Ammon's horn (tissue), 1 donor: ENCODE measurements at places on chromosomes 1 and 21.
A peak's percentile ranks its signal among the peaks of the same experiment; 100 is the strongest.

GRCh38 chr1:25742316-25742715 lies 57.7 kb upstream of the SELENON start:
- no peak for DNase-seq

DNA sequence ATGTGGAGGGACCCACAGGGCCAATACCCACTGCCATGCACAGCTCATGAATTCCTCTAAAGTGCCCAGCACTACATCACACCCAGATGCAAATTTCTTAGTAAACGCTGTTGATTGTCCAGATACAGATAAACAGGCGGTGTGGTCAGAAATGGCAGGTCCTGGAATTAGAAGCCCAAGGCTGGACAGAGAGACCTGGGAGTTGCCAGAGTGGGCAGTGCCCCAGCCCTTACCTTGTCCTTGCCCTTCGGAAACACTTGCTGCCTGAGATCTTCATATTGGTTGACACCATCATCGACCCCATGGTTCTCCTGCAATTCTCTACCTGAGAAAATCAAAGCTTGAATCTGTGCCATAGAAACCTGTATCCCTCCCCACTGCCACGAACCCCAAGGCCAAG lies 149.3 kb upstream of the ETV3 start:
- DNase-seq, result no peak

DNA sequence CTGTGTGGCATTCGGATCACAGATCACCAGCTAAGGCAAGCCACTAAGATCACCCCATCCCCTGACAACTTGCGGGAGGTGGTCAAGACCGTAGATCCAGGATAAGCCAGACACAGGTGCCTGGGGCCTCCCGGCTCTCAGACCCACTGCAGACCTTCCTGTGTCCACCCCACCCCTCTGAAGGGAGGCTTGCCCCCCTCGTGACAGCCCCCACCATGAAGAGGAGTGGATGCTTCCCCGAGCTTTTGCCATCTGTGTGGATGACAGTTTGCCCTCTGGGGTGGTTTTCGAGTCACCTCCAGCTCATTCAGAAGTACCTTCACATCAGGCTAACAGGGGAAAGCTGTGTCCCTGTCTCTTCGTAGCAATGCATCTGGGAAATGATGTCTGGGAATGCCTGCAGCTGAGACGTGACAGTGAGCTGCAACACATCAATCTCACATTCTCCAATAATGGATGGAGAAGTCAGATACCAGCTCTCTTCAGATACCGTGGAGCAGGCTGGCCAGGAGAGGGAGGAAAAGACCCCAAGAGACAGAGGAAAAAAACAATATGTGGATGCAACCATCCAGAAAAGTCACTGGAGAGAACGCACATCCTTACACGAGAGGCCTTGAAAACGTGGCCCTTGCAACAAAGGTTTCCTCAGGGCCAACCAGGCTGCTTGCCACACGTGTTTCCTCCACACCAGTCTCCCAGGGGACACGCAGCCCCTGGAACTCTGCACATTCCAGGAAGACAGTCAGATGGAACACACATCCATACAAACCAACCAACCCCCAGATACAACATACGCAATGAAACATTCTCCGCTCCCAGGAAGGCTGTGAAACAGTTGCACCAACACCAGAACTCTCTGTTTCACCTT lies 20.4 kb upstream of the FHAD1 start:
- no peak for DNase-seq

- DNase-seq, result no peak
Observed at GRCh38 chr1:78519446-78519845, 28.7 kb downstream of the PTGFR start.

DNA sequence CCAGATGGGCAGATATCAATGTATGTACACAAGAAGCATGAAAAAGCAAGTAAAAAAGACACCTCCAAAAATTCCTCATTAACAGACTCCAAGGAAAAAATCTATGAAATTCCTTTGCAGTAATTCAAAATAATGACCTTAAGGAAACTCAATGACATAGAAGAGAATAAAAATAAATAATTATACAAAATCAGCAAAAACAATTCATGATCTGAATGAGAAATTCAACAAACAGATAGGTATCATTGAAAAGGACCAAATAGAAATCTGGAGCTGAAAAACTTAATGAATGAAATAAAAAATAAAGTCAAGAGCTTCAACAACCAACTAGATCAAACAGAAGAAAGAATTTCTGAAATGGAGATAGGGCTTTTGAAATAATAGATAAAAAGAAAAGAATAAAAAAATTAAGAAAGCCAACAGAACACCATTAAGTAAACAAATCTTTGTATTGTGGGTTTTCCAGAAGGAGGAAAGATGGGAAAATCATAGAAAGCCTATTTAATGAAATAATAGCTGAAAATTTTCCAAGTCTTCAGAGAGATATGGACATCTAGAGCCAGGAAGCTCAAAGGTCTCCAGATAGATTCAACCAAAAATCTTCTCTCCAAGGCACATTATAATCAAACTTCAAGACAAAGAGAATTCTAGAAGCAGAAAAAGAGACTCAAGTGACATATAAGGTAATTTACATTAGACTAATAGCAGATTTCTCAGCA lies 52.0 kb upstream of the KCNK1 start:
- DNase-seq, result no peak

- no peak for DNase-seq
Observed at GRCh38 chr1:63721531-63722189, 52.2 kb upstream of the ROR1 start.

DNA sequence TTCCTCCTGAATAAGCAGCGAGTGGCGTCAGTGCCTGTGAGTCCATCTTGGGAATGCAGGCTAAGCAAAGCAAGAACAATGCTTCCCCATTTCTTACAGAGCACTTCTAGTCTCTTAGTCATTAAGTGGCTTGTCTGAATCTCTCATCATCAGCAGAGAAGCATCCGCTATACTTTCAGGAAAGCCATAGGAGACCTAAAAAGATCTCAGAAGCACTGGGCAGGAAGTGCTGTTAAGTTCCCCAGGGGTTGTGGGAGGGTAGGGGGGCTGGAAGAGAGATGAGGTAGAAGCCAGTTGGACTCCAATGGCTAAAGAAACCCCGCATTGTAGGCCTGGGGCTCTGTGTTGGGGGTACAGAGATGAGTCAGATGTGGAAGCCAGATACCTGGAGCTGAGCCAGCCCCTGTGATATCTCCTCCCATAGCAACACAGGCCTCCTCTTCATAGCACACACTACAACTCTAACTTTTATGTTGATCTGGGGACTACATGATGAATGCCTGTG lies 44.9 kb downstream of the SYT6 start:
- peak; percentile 48 for DNase-seq

DNA sequence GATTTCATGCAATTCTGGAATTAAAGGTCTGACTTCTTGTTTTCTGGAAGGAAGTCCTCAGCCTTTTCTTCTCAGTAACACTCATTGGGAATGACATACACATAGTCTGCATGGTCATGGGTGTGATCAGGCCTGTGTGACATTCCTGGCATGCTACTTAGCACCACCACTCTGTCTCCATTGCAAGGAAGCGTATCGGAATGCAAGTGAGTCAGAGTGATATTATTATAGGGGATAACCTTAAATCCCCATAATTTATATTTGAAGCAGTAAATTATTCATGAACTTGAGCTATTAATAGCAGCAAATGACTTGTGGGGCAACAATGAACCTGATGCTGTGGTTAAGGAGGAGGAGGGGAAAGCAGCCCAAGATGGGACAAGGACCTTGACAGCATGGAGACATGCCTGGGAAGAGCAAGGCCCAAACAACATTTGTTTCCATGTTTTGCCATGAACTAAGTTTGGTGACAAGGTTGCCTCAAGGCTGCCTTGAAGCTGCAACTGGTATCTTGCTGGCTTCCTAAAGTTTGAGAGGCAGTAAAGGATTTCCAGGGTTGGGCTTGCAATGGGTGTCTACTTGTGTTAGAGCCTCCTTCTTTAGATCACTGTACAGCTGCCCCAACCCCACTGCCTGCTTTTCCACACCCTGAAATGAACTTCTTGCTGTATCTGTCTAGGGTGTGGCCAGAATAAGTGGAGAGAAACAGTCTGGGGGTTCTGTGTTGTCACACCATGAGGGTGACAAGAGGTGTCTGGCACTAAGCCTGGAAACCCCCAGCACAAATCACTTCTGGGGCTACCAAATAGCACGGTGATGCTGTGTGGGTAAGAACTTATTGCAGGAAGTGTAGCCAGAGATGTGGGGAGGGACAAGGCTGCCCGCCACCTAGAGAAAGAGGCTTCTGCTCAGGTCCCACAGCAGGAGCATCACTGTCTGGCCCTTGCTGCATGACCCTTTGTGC lies 4.6 kb downstream of the MAB21L3 start:
- DNase-seq, result no peak

- DNase-seq, result no peak
Observed at GRCh38 chr1:8448911-8449661, 131.2 kb downstream of the SLC45A1 start.

- peak; percentile 77 for DNase-seq
Observed at GRCh38 chr1:181033128-181033798, 520 bp upstream of the MR1 start.

DNA sequence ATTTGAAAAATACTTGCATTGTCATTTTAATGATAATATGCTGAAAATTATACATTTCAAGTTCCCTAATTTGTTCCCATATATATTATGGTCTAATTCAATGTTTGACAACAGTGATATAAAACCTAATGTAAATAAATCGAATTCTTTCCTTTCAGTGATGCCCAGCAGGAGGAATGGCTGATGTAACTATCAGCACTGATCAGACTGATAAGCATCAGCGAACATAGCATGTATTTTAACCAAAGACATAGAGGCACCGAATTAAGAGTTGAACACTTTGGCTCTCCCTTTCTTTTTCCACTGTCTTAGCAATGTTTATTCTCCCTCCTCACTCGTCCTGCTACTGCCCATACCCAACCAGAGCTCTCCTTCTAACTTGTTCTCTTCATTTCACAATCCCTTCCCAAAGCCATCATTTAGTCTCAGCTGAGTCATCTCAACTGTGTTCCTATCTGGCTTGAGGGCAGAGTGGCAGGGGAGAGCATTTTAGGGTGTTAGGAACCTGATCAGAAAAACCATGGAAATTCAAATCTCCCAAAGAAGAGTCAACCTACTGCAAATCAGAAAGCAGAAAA lies 58.8 kb upstream of the C1orf115 start:
- no peak for DNase-seq

GRCh38 chr1:29687166-29687565 lies 450.8 kb downstream of the PTPRU start:
- DNase-seq, result no peak

- DNase-seq, result no peak
Observed at GRCh38 chr1:215156232-215156631, 73.7 kb downstream of the KCNK2 start.

GRCh38 chr1:26831546-26832248 lies 5.2 kb downstream of the ZDHHC18 start:
- no peak for DNase-seq

- DNase-seq, result peak; percentile 72
Observed at GRCh38 chr1:40383095-40383487, 9.6 kb downstream of the SMAP2 start.

- peak; percentile 19 for DNase-seq
Observed at GRCh38 chr1:8816831-8817411, 519 bp downstream of the RERE start.

- DNase-seq, result no peak
Observed at GRCh38 chr1:164863056-164863455, 304.1 kb downstream of the PBX1 start.

DNA sequence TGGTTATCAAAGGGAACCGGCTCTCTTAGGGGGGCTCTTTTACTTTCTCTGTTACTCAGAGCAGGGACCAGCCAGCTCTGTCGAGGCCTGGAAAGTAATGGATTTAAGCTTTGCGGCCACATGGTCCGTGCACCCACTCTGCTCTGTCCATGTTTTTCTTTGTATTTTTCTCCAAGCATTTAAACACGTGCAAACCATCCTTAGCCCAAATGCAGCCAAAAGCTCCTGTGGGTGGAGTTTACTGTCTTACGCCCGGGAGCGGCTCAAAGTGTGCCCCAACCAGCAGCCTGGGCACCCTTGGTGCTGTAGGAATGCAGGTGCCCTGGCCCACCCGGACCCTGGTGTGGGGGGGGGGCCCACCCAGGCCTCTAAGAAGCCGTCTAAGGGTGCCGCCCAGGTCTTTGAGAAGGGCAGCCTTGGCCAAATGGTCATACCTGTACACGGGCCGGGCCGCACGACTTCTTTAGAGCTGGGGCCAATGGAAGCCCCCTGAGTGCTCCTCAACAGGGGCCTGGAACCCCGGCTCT lies 29.2 kb upstream of the POFUT2 start:
- DNase-seq, result no peak

- no peak for DNase-seq
Observed at GRCh38 chr1:215181518-215181917, 99.0 kb downstream of the KCNK2 start.

DNA sequence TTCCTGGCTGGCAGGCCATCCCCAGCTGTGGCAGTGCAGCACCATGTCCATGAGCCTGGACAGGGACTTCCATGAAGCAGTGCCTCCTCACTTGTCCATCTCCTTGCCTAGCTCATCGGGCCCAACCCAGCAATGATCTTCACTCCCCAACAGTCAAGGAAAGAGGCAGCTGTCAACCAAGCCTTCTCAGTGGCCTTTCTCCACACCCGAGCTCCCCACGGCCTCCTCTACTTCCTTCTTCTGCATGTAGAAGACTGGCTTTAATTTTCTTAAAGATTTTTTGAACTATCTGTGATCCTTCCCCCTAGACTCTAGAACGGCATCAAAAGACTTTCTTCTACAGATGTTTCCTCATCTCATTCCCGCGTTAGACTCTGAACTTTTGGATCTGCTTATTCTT lies 65.5 kb upstream of the COA6 start:
- DNase-seq, result no peak

- no peak for DNase-seq
Observed at GRCh38 chr1:38724160-38725131, 135.1 kb downstream of the RRAGC start.

GRCh38 chr1:160830321-160831153 lies 32.1 kb downstream of the CD244 start:
- DNase-seq, result no peak

GRCh38 chr1:225691861-225692516 lies 39.1 kb upstream of the ENAH start:
- DNase-seq, result no peak

DNA sequence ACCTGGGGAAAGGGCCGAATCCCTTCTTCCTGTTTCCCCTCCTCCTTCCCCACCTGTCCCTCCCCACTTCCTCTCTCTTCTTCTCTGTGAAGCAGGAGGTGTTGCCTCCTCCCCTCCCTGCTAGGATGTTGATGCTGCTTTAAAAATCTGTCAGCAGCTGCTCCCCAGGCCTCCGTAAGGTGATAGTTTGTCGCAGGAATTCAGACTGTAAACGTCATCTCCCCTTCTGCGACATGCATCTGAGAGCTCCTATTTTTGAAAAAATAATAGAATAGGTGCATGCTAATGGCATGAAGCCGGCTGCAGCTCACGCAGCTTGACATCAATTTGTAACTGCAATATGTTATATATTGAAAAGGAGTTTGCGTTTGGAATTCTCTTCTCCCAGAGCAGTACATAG lies 70.1 kb downstream of the KAZN start:
- DNase-seq, result no peak

DNA sequence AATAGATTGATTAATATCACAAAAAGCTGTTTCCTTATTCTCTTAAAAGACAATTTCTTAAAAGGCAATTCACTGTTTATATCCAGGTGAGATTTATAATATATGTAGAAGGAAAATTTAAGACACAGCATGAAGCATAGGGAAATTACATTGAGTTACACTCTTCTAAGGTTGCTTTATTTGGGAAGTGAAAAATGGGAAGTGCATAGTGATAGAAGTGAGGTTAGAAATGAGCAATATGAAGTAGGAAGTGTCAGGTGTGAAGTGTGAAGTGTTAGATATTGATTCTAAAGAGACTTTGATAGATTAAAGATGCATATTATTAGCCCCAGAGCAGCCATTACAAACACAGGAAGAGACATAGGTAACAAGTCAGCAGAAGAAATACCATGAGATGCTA lies 40.3 kb downstream of the FH start:
- DNase-seq, result no peak
